ENCODE measurements at places on chromosomes 2 and 18.

DNA sequence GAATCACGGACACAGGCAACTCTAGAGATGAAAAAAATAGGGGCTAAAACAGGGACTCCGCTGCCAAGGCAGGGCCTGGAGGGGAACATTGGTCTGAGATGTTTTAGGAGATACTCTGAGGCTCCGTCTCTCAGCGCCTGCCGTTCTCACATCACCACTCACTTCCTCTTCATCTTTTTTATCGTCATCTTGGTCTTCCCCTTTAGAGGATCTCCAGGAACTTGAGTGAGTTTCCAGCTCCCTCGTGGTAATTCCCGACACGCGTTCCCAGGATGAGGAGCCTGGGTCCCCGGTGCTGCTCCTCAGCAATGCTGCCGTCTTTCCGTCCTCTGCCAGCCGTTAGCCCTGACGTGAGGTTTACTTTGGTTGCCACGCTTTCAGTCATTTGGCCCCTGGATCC is 16.1 kb downstream of the MLPH start:
- no peak for DNase-seq

DNA sequence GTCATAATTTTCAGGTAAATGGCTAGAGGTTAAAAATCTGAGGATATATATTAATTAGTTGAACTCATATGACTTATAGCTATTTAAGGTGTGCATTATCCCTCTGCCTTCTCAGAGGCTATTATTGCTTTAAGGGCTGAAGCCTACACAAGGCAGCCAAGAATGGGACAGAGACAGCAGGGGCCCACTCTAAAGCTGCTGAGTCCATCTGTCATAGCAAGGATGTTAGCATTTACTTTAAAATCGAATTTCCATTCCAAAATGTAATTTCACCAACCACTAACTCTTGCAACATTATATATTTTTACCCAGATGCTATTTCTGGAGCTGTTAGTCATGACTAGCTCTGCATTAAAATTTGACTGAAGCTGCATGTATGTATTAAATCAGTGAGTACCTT is 236.3 kb upstream of the FSIP2 start:
- no peak for DNase-seq

DNA sequence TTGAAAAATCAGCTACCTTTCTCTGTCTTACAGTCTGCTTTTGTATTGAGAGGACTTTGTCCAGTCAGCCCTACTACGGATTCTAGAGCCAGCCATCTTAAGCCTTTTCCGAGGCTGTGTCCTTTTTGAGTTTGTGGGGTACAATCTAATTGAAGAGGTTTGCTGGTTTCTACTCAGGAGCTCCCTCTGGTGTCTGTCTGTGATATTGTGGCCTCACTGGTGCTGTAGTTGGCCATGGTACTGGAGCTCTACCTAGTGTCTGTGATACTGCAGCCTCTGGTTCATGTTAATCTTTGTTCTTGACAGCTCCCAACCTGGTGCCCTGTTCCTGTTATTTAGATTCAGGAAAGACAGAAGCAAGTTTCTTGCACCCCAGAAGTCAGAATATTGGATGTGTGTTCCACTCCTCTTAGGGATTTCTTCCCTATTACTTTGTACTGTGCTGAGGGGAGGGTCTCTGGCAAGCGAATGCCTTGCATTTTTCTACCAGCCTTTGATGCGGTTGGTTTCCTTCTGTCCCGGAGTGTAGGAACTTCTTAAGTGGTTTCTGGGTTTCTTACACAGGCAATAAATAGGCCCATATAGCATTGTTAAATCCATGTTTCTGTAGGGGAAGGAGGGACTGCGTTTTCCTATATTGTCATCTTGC is 78.5 kb downstream of the ACSL3 start:
- DNase-seq: peak; percentile 7

- DNase-seq: no peak
Measured at GRCh38 chr18:49630246-49630699, 68.4 kb downstream of the LIPG start.

DNA sequence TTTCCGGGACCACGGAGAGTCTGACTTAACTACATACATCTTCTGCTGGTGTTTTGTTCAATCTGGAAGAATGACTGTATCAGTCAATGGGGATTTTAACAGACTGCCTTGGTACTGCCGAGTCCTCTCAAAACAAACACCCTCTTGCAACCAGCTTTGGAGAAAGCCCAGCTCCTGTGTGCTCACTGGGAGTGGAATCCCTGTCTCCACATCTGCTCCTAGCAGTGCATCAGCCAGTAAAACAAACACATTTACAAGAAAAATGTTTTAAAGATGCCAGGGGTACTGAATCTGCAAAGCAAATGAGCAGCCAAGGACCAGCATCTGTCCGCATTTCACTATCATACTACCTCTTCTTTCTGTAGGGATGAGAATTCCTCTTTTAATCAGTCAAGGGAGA is 23.1 kb downstream of the ICOS start:
- DNase-seq: no peak

- DNase-seq: no peak
Measured at GRCh38 chr2:109562421-109562820, 51.3 kb downstream of the SEPTIN10 start.

GRCh38 chr2:134739236-134739878 is 20.6 kb upstream of the TMEM163 start:
- DNase-seq: no peak

DNA sequence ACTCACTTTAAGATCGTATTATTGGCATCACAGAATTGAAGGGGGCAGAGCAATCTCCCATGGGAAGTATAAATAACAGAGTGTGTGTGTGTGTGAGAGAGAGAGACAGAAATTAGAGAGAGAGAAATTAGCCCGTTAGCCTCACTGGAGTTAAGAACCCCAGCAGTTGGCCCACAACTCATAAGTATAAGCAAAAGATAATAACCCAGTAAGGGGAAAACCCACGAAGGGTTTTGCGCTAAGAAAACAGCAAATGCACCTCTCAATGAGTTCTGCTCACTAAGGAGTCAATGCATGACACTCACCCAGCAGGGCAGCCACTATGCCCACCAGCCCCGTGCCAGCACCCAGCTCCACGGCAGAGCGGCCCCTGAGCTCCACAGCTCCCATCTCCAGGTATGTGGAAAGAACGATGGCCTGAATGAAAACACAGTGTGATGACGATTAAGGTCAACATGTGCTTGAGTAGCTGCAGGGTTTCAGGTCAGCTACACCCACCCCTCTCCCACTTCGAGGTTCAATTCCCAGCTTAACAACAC is 3.6 kb downstream of the METTL21A start:
- no peak for DNase-seq

DNA sequence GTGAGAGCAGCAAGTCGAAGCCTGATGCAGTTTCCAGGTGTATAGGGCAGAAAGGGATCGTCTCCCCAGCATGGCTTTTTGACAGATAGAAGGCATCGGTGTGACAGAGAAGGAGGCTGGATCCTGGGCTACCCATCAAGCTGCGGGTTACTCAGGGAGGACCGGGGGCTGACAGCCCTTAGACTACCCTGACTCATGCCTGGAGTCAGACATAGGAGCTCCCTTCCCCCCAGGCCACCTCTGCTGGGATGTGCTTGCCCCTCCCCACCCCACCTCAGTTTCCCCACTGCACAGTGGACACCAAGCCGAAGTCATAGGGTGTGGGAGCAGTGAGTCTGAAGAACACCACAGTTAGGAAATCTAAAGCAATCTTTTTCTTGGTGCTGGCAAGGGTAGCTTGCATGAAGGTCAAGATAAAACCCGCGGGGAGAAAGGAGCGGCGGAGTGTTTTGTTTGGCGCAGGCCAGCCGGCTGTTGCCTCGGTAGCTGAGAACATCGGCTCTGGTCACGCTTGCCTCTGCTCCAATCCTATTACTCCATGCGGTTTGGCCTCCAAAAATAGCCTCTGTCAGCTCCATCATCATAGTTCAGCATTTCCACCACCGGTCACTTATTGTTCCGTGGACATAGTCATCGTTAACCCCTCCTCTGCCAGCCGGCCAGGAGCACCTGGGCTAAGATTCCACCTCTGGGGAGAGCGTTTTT is 169.2 kb upstream of the GLI2 start:
- DNase-seq: no peak

DNA sequence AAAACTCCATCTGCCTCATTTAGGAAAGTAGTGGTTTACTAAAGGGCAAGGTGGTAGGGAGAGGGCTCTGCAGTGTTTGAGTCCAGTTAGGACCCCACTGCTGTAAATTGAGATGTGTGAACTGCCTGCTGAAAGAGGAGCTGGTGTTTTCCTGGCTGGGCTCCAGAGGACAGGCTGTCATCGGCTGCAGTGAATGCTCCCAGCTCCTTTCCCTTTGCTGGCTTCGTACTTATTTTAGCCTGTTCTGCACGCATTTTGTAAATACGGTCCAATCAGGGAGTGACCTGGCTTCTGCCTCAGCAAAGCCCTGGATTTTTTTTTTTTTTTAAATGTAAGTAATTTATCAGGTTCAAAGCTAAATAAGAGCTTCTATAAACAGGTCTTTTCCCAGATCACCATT is 37.5 kb downstream of the SLC4A3 start:
- no peak for DNase-seq

DNA sequence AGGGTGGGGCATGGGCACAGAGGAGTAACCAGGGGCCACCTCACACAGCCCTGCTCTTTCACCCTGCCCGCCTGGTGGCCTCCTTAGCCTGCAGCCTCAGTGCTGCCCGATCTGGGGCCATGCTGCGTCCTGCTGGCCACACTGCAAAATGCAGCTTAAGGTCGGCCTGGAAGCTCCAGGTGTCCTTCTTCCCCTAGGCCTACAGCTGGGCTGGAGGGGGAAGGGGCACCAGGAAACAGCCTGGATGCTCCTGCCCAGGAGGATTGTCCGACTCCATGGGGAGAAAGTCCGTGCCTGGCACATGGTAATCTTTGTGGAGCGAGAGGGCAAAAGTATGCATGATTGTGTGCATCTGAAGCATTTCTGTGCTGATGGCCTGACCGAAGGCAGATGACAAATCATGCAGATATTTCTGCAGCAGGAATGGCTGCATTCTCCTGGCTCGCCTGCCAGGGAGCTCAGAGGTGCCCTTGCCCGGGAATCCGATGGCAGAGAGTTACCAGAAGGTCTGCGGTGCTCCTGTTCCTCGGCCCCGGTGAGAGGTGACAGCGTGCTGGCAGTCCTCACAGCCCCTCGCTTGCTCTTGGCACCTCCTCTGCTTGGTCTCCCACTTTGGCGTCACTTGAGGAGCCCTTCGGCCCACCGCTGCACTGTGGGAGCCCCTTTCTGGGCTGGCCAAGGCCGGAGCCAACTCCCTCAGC is 12.8 kb upstream of the ALPP start:
- no peak for DNase-seq

DNA sequence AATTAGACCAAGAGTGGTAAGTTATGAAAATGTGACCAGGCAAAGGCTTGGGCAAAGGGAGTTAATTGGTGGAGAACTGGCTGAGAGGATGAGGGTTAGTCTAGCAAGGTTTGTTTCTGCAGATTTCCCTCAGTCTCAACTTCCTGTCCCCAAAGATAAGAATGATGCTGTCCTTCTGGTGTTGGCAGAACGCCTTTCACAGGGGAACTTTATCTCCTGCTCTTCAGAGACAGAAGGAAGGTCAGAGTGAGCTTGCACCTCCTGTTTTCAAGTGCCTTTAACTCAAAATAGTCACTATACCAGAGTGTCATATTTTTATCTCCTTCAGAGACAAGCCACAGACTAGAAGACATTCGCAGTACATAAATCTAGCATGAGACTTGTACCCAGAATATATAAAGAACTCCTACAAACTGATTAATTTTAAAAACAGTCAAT is 95.7 kb downstream of the TEX51 start:
- no peak for DNase-seq

GRCh38 chr2:70850925-70851324 is 15.3 kb upstream of the CD207 start:
- DNase-seq: no peak

DNA sequence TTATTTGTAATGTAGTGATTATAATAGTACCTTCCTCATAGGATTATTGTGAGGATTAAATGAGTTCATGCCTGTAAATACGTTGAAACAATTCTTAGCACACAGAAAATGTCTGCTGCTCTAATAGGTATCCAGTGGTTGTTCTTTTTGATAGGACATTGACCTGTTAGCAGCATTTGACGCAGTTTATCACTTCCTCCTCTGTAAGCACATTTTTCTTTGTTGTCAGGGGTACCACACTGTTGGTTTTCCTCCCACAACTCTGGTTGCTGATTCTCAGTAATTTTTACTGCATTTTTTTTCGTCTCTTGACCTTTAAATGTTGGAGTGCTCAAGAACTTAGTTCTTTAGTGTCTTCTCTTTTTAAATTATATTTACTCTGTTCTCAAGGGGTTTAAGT is 15.4 kb downstream of the PPM1B start:
- no peak for DNase-seq

DNA sequence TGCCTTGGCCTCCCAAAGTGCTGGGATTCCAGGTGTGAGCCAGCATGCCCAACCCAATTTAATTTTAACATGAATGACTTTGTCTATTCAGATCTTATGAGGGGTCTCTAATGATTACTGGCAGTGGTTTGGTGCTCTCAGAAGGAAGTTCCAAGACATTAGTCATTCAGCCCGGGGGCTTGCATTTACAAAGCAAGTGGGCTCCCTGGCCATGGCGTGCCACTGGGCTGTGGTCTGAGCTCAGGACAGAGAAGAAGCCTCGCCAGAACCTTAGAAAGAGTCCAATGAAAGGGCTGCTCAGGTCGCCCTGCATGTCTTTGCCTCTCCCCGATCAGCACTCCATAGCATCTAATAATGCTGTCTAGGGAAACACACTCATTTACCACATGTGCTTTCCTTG is 182.6 kb upstream of the CHAC2 start:
- no peak for DNase-seq

DNA sequence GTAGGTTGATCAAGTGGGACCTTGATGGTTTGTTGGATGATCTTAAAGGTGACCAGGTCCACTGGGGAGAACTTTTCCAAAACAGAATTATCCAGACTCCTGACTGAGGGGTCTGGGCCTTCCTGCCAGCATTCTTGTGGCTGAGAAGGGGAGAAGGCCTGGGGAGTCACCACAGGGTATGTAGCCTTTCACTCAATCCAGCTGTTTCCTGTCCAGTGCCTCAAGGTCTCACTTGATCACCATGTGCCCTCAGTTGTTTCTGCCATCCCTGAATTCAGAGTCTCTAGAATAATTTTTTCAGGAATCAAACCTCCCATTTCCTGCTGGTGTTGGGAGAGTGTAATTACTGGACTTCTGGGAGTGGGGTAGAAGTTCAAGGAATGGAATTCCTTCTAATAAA is 54.4 kb upstream of the TANC1 start:
- no peak for DNase-seq

DNA sequence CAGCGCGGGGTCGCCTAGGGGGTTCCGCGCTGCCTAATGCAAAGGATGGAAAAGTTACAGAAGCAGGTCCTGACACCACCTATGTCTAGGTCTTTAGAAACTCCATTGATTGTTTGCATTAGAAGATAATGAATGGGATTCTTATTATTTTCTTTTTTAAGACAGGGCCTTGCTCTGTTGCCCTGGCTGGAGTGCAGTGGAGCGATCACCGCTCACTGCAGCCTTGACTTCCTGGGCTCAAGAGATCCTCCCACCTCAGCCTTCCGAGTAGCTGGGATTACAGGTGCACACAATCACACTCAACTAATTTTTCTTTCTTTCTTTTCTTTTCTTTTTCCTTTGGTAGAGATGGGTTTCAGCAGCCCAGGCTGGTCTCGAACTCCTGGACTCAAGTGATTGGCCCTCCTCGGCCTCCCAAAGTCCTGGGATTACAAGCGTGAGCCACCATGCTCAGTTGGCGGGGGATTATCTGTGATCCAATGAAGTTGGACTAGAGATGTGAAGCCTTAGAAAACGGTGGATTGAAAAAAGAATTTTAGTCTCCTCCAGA is 761 bp upstream of the IDH1 start:
- DNase-seq: no peak
